Bladder microvascular endothelial cell (primary cell): ENCODE measurements at places on chromosomes 4 and X. TPM values are rescaled to one million over a fixed set of nuclear protein-coding genes. Genes with fewer than 3 reads are reported as not detected.

Gene OPRPN
- total RNA-seq = not detected in 2 replicates

Gene CSAG1
- total RNA-seq = not detected in 2 replicates

Gene USP51
- 0.49 and 2.6 TPM in 2 replicates for total RNA-seq

Gene RS1
- not detected in 2 replicates for total RNA-seq

Gene CENPI
- total RNA-seq = 15.7 and 17.3 TPM in 2 replicates

Gene AADAT
- total RNA-seq = 0.32 and 2.3 TPM in 2 replicates

Gene STARD8
- total RNA-seq = 9.9 and 11.8 TPM in 2 replicates

Gene CCDC160
- total RNA-seq = not detected in 2 replicates

Gene CFP
- 0.06 and 0.49 TPM in 2 replicates for total RNA-seq

Gene GAGE2A
- not detected in 2 replicates for total RNA-seq

Gene FRYL
- 92.6 and 172 TPM in 2 replicates for total RNA-seq

Gene DGKK
- total RNA-seq = not detected in 2 replicates

Gene TBX22
- not detected in 2 replicates for total RNA-seq

Gene CTAG1B
- not detected in 2 replicates for total RNA-seq

Gene ASB9
- total RNA-seq = 4.9 and 28.3 TPM in 2 replicates

Gene ANAPC4
- total RNA-seq = 18.1 and 26.2 TPM in 2 replicates

Gene FAAH2
- 0.16 and 0.50 TPM in 2 replicates for total RNA-seq

Gene PAGE2B
- not detected in 2 replicates for total RNA-seq

Gene SPACA5
- total RNA-seq = not detected in 2 replicates

Gene SCRG1
- under 0.01 TPM in 2 replicates for total RNA-seq

Gene CCNQ
- 28.4 and 38.2 TPM in 2 replicates for total RNA-seq

Gene TRIM61
- not detected in 2 replicates for total RNA-seq

Gene SPON2
- total RNA-seq = 1.3 and 4.9 TPM in 2 replicates

Gene SHOX
- not detected in 2 replicates for total RNA-seq

Gene ADH7
- not detected in 2 replicates for total RNA-seq

Gene CLIC2
- total RNA-seq = 5.4 and 10.4 TPM in 2 replicates

Gene ADH1C
- not detected in 2 replicates for total RNA-seq

Gene PSAPL1
- not detected in 2 replicates for total RNA-seq

Gene PROM1
- under 0.01 and 0.13 TPM in 2 replicates for total RNA-seq

Gene EREG
- total RNA-seq = under 0.01 TPM in 1 of 2 replicates, not detected in the other

Gene ODAPH
- not detected in 2 replicates for total RNA-seq

Gene PLP1
- 0.25 TPM in 1 of 2 replicates, not detected in the other for total RNA-seq

Gene FRMPD4
- total RNA-seq = 0.06 and 0.16 TPM in 2 replicates

Gene NSUN7
- under 0.01 TPM in 2 replicates for total RNA-seq

Gene FGG
- total RNA-seq = not detected in 2 replicates

Gene SYN1
- under 0.01 TPM in 1 of 2 replicates, not detected in the other for total RNA-seq

Gene NUDT11
- 1.1 and 1.2 TPM in 2 replicates for total RNA-seq

Gene OTC
- 0.69 TPM in 1 of 2 replicates, not detected in the other for total RNA-seq

Gene NOA1
- 15.1 and 16.0 TPM in 2 replicates for total RNA-seq

Gene SMIM10L2A
- total RNA-seq = 0.49 and 0.50 TPM in 2 replicates

Gene TBL1X
- 5.8 and 14.9 TPM in 2 replicates for total RNA-seq

Gene IL2RG
- total RNA-seq = 0.16 and 0.31 TPM in 2 replicates
